ENCODE measurements at places on chromosomes 6 and 20.

DNA sequence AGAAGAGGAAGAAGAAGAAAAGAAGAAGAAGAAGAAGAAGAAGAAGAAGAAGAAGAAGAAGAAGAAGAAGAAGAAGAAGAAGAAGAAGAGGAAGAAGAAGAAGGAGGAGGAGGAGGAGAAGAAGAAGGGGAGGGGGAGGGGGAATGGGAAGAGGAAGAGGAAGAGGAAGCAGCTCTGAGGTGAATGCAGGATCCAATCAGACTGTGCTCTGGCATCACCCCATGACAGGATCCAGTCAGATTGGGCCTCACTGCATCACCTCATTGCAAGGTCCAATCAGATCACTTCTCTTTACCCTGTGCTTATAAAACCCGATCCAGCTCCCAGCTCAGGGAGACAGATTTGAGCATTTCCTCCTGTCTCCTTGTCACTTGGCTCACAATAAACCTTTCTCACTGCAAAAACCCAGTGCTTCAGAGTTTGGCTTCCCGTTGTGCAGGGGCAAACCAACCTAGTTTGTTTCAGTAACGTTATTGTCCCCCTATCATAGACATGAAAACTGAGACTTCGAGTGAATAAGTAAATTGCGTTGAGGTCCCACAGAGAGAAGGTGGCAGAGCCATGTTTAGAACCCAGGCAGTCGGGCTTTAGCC, 28.6 kb upstream of the YWHAB start:
- no peak for DNase-seq

DNA sequence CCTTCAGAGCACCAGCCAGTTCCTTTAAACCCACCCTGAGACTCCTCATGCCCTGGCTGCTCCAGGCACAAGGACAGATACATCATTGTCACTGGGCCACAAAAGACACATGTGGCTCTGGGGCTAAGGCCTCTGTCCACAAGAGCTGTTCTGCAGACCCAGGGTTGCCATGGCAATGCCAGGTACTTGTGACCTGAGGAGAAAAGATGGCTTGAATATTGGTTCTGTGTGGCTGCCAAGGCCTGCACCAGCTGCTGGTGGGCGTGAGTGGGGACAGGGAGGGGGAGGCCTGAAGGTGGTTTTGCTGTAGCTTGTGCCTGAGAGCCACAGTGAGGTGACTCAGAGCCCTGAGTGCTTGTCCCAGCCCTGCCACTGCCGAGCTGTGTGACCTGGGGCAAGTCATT, 31.8 kb downstream of the SAYSD1 start:
- no peak for DNase-seq

DNA sequence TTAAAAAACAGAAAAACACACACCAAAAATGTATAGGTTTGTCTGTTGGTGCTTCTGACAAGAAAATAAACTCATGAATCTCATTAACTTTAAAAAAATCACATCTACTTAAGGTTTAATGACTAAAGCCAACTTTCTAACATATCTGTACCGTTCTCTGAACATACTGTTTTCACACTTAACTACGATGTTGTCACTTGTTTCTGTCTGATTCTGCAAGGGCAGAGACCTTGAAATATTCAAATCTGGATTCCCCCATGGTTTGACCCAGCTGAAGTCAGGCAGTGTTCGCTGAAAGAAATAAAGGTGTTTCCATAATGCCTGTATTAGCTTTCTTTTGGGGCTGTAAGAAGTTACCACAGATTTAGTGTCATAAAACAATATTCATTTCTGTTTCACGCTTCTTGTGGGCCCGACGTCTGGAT, 2.7 kb upstream of the ASXL1 start:
- DNase-seq: no peak

- DNase-seq: no peak
These were observed 15.0 kb upstream of the SOX4 start for GRCh38 chr6:21578523-21578922.

DNA sequence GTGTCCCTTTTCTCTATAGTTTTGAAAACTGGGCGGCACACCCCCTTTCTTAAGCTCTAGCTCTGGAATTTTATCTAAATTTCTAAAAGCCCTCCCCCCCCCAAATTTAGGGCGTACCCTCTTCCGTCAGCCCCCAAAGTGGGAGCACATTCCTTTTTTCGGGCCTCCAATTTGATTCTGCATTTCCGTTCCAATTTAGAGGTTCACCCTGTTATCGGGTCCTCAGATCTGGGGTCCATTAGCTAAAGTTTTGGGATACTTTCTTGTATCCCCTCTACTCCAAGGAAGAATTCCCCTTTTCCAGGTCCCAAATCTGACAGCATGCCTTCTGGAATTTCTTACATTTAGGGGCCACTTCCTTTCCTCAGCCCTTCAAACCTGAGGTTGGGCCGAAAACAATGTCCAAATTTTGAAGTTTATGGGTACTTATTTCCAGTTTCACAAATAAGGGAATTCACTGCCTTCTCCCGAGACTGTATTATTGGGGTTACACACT, 796 bp downstream of the PHF20 start:
- no peak for DNase-seq

GRCh38 chr6:126361832-126362440, 22.0 kb downstream of the CENPW start:
- no peak for DNase-seq

GRCh38 chr20:54100563-54100962, 30.2 kb upstream of the BCAS1 start:
- DNase-seq: no peak

- no peak for DNase-seq
These were observed 17.5 kb downstream of the CEBPB start for GRCh38 chr20:50208085-50208491.

DNA sequence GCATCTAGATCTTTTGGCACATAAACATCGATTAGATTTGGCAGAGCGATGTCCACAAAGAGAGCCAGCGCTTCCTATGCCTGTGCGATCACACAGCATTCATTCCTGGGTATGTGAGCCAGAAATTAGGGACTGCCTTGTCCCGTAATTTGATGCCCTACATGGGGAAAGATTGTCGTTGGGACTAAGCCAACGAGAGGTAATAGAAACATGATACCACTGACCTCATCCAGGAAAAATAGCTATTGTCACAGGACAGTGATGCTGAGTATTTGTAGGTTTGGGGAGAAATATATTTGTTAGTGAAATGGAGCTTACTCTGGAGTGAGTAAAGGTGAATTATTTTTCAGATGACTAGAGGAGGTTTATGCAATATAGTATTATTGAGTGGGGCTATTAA, 154.0 kb downstream of the TSHZ2 start:
- no peak for DNase-seq

GRCh38 chr6:16765235-16765634, 4.0 kb upstream of the ATXN1 start:
- no peak for DNase-seq

DNA sequence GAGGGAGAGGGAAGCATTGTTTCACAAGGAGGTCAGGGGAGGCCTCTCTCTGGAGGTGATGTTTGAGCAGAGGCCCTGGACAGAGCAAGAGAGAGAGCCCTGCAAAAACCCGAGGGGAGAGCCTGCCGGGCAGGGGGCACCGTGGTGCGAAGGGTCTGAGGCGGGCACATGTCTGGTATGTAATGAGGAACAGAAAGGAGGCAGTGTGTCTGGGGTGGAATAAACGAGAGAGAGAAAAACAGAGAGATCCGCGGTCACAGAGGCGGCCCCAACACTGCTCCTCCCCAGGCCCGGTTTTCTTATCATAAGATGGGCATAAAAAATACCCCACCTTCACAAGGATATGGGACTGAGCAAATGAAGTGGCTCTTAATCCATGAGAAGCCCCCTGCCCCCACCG, 119.2 kb downstream of the PREX1 start:
- no peak for DNase-seq

GRCh38 chr6:111844921-111845320, 28.3 kb downstream of the FYN start:
- DNase-seq: no peak

DNA sequence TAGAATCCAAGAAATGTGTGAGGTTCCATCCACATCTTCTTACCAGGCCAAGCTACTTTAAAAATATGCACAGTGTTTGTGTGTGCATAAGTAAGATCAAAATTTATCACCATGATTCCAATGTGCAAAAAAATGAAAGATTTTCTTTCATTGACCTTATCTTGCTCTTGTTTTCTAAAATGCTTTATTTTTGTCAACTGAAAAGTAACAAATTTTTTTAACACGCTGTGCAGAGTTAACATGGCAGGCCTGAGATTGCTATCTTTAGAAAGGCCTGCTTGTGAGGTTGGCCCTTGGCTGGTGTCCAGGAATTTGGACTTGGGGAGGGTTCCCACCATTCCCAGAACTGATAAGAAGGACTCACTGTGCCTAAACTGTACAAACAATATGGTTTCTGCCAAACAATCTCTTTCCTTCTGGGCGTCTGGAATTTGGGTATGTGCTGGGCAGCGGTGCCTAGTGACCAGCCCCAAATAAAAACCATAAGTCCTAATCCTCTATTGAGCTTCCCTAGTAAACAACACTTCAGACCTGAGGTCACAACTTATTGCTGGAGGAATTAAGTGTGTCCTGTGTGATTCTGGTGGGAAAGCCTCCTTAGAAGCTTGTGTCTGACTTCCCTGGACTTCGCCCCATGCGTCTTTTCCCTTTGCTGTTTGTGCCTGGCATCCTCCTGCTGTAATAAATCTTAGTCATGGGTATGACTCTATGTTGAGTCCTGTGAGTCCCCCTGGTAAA, 19.8 kb upstream of the MYLIP start:
- DNase-seq: no peak

DNA sequence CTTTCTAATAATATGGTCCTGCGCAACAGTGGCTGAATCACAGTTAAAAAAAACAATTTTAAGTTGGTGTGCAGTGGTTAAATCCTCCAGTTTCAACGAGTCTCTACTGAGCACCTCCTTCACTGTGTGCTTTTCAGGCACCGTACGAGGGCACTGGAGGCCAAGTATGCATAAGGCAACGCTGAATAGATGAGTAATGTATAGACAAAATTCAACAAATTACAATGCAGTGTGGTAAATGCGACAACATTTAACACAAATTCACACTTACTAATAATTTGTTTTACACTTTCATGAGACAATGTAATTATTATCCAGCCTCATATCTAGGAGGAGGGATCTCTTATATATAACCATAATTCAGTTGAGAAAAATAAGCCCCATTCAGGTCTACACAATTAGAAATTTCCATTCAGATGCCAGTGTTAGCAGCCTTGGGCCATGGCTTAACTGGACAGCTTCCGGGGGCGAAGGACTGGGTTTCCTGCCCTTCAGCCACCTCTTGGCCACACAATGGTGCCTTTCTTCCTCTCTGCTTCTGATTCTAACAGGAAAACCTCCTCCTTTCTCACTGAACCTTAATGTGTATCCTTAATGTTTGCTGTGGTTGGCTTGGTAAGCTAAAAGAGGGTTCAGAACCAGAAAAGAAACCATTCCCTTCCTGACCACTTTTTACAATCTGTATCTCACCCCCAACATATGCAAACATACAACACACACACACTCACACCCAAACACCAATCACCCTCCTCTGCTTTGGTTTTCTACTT, 51.9 kb downstream of the B4GALT5 start:
- DNase-seq: no peak

DNA sequence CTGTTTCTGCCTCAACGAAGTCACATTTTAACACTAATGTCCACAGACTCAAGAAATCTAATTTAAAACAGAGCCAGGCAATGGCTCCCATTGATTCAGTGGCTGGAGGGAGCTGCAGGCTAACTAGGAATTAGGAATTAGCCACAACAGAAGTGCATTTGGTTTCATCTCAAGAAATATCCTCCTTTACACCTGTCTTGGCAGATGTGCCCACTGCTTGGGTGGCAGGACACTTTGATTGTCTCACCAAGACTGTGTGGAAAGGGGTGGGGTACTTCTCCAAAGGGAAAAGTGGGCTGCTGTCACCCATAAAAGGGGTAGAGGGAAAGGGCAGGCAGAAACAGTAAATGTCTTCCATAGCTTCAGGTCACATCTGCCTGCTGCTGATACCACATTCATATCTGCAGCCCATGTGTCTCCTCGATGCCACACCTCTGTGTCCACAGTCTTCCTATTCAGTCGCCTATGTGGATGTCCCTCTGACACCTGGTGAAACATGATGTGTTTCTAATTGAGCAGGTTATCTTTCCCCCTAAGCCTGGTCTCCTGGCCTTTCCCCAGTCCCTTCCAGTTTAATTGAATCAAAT, 10.9 kb upstream of the OSER1 start:
- DNase-seq: no peak

DNA sequence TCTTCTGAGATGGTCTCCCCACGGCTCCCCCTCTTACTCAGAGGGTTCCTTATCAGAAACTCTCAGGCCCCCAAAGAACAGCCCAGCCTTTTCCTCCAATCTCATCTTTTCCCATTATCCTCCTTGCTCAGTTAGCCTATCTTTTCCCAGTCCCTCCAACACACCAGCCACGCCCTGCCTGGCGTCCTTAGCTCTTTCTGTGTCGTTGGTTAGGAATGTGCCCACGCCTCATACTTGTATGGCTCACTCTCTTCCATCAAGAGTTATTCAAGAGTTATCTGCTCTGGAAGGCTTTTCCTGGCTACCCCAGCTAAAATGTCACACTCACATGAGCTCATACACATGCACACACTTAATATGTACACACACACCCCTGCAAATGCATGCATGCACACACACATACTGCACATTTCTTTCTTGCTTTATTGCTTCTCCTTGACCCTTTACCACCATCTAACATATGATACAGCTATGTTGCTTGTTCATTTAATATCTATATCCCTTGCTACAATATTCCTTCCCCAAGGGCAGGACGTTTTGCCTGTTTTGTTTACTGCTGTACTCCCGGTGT, 37.6 kb downstream of the SLC2A10 start:
- no peak for DNase-seq

GRCh38 chr6:95693108-95693507, 115.8 kb downstream of the MANEA start:
- DNase-seq: no peak

- no peak for DNase-seq
These were observed 57.9 kb downstream of the PRND start for GRCh38 chr20:4779616-4780015.
